CD4-positive, alpha-beta T cell treated with Interleukin-17A for 1 hour (primary cell): ENCODE measurements at places on chromosomes 7 and 10.

DNA sequence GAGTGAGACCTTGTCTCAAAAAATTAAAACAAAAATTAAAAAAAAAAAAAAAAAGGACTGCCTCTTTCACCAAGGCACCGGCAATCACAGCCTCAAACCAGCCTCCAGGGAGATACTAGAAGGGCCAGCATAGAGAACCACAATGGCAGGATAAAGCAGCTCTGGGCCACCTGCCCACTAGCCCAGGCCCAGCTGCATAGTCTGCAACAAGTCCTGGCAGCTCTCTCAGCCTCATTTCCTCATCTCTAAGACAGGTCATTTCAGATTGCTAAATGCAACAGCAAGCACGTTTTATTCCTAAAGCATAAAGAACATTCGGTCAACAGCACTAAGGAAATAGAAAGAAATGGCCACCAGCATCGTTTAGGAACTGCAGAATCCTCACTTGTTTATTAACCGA, 28.8 kb downstream of the XPNPEP1 start:
- DNase-seq, result no peak

DNA sequence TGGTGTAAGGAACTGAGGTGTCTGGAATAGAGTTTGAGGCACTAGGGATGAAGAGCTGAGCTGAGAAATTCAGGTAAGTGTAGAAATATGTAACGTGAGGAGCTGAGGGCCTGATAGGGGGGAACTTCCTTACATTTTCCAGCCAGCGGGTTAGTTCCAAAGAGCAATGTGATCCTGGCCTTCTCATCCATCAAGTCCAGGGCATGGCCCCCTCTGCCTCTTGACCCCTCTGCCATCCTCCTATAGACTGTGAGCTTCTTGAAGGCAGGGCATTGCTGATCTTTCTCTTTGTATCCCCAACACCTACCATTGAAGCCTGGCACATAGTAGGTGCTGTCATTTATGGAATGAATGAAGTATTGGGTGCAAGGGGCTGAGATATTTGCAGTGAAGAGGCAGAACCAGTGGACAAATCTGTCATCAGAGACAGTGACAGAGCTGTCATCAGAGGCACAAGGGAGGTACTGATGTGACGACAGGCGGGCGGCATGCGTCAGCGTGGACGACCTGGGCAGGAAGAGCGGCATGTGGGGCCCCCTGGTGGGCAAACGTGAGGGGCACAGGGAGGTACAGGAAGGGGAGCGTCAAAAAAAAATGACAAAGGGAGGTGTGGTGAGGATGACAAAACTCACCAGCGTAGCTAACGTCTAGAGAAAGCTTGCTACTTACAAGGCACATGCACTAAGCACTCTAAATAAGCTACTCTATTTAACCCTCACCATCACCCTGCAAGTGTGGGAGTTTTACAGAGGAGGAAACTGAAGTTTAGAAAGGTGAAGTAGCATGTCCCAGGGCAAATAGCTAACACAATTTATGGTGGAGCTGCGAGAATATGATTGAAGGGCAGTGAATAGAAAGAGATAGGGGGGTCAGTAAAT, 5.2 kb upstream of the CAMK2G start:
- DNase-seq, result peak; percentile 95

- DNase-seq, result no peak
These were observed 55.1 kb upstream of the PTPN12 start for GRCh38 chr7:77482015-77482414.

- no peak for DNase-seq
These were observed 719.5 kb downstream of the LRMDA start for GRCh38 chr10:76150876-76151288.

- DNase-seq, result no peak
These were observed 864.8 kb downstream of the GATA3 start for GRCh38 chr10:8919280-8919679.

GRCh38 chr7:122518488-122518887, 180.4 kb downstream of the RNF133 start:
- no peak for DNase-seq

GRCh38 chr7:53062796-53063195, 27.4 kb downstream of the POM121L12 start:
- no peak for DNase-seq

- DNase-seq, result peak; percentile 30
These were observed 52.2 kb downstream of the PWWP2B start for GRCh38 chr10:132449051-132449810.

DNA sequence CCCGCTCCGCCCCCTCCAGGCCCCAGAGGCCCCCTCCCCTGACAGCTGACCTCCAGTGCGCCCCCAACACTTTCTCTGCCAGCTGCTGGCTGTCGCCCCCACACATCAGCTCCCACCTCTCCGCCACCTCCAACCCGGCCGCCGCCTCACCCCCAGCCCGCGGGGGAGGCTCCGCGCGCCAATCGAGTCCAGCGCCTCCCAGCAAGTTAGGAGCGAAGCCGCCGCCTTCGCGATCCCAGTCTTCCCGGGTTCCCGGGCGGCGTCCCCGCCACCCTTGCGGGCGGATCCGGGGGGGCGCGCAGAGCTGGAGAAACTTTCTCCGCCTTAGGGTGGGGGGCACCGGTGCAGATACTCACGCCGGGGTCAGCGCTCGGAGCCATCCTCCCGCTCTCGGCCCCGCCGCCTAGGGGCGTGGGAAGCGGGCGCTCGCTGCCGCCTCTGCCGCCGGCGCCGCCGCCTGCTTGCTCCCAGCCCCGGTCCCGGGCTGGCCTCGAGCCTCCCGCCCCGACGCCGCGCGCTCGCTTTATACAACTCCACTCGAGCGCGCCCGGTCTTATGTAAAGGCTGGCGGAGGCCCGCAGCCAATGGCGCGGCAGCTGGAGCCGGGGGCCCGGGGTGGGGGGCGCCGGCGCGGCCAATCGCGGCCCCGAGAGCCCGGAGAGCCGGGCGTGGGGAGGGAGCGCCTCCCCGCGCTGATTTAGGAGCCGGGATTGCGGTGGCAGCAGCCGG, at the start of gene CRTAC1:
CRTAC1 (minus strand) TSS at position 529 of the 729 bp plus-strand sequence; CDS start at position 380, 149 bp downstream.
- no peak for DNase-seq

DNA sequence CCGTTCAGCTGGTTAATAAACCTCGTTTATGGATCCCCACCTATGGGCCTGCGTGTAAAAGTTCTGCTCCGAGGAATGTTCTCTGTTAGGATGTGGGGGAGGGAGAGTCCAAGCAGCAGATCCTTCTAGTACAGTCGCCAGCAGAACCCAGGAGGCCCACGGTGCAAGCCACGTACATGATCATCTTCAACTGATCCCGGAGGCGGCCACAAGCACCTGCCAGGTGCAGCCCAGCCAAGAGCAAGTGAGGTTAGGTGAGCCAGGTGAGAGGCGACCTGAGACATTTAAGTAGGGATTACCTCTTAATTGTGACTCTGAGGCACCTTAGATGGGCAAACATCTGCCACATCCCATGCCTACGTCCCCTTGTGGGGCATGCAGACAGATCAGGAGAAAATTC, 18.0 kb upstream of the FGFR2 start:
- DNase-seq, result no peak

- DNase-seq, result no peak
These were observed 7.3 kb upstream of the ELFN1 start for GRCh38 chr7:1662767-1663166.

DNA sequence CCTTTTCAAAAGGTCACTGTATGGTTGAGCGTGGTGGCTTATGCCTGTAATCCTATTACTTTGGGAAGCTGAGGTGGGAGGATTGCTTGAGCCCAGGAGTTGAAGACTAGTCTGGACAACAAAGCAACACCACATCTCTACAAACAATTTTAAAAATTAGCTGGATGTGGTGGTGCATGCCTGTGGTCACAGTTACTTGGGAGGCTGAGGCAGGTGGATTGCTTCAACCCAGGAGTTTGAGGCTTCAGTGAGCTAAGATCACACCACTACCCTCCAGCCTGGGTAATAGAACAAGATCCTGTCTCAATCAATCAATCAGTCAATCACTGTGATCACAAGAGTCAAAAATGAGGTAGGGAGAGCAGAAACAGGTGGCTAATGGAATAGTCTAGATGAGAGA, 97.0 kb downstream of the SUGCT start:
- no peak for DNase-seq

GRCh38 chr10:119801998-119802538, 70.6 kb downstream of the MCMBP start:
- no peak for DNase-seq

GRCh38 chr10:17010363-17011145, 119.1 kb downstream of the CUBN start:
- no peak for DNase-seq

- DNase-seq, result peak; percentile 39
These were observed 909 bp upstream of the CC2D2B start for GRCh38 chr10:95906677-95907455.

DNA sequence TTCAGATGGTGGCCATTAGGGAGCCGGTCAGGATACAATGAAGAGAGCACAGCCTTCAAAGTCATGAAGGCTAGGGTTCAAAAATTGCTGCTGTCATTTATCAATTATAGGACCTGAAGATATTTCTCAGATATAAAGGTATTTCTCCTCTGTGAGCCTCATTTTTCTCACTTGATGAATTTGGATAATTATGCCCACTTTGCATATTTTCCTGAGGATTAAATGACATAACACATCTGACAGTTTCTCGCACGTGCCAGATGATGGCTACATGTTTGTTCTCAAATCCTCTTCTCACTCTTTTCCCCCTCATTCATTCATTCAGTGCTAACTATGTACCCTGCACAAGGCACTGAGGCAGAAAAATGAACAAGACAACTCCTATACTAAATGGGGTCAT, 391.6 kb downstream of the INHBA start:
- no peak for DNase-seq

DNA sequence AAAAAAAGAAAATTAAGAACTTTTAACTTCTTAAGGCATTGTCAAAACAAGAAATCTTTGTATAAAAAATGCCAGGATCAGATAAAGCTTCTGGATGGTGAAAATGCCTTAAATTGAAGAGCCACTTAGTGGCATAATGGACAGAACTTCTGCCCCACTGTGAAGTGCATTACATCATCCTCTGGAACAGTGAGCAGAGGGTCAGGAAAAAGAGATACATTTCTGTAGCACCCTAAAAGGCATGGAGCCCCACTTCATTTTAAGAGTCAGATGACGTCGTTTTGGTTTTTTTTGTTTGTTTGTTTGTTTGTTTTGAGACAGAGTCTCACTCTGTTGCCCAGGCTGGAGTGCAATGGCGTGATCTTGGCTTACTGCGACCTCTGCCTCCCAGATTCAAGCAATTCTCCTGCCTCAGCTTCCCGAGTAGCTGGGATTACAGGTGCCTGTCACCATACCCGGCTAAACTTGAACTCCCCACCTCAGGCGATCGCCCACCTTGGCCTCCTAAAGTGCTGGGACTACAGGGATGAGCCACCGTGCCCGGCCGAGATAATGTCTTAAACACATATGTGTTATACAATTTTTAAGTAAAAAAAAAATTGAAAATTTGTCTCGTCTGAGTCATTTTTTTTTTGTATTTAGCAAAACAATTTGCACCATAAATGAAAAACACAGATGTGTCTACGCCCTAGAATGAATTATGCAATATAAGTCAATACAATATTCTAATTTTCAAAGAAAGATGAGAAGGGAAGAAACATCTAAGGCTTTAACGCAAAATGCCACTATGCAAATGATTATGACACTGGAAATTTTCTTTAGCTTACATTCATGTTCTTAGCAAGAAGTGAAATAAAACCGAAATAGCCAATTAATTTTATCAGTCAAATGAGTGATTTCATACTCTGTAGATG, 29.2 kb downstream of the SLC13A1 start:
- DNase-seq, result no peak

GRCh38 chr7:16675277-16675676, 29.3 kb downstream of the BZW2 start:
- no peak for DNase-seq

GRCh38 chr7:149282331-149282655, 20.3 kb downstream of the ZNF783 start:
- no peak for DNase-seq

DNA sequence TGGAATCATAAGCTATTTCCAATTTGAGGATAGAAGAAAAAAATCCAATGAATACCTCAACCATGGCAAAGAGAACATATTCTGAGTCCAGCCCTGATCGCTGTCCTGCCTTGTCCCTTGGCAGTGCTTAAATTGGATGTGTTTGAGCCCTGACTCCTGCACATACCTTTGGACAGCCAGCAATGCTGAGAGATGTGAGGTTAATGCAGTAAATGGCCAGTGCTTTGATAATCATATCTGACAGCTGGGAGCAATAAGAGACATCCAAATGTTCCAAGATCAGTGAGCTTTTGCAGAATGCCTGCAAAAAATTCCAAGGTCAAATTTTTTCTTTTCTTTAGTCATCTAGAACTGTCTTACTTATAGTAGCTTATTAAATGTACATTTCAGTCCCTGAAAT, 80.1 kb upstream of the LRRC17 start:
- no peak for DNase-seq

DNA sequence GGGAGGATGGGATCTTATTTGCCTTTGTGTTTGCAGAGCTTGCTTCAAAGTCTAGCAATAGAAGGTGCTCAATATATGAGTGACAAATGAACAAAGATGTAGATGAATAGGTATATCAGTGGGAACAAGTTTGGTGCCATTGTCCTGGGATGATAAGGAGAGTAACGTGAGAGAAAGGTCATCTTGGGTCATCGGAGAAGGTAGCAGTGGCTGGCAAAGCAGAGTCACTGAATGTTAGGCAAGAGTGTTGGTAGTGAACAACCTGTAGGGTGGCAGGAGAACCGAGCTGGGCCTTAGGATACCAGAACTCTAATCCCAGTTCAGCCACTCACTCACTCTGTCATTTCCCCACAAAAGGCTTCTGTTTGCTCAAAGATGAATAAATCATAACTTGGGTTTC, 87.2 kb downstream of the CCDC71L start:
- no peak for DNase-seq

DNA sequence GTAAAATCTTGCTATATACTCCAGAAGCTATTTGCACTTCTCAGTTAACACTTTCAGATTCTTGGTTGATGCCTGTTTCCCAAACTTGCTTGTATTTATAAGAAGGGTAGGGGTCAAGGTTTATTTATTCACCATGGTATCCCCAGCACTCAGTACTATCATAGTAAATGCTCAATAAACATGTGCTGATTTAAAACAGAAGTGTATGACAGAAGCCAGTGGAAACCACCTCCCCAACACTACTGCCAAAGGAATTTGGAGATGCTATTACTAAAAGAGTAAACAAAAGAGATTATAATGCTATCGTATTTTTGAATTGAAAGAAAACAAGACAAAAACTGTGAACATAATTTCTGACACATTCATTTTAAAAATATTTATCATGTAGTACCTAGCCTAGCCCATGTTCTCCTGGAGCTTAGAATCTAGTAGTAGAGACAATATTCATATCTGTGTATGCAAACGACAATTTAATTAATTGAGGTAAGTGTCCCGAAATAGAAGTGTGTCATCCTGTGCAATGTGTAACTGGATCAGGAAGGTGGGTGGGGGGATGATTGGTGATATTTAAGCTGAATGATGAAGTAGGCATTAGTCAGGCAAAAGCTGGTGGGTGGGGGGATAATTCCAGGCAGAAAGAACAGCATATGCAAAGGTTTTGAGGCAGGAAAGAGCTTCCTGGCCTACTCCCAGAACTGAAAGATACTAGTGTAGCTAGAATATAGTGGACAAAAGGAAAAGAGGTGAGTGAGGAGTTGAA, 77.5 kb downstream of the HGF start:
- DNase-seq, result no peak
